Stimulated activated CD8-positive, alpha-beta memory T cell treated with anti-CD3 and anti-CD28 coated beads, Interleukin-2, amount 100 ng/mL, for 48 hours (primary cell): ENCODE measurements at places on chromosomes 12 and 14.

GRCh38 chr14:49461529-49462401, 124.4 kb downstream of the RPS29 start:
- DNase-seq, result peak; percentile 24

- DNase-seq, result no peak
These were observed 40.6 kb downstream of the SPRING1 start for GRCh38 chr12:116697305-116697704.

- DNase-seq, result no peak
These were observed 286.6 kb upstream of the RGS6 start for GRCh38 chr14:71645656-71646055.

- DNase-seq, result peak; percentile 69
These were observed 43.4 kb downstream of the RNF34 start for GRCh38 chr12:121443193-121443870.

DNA sequence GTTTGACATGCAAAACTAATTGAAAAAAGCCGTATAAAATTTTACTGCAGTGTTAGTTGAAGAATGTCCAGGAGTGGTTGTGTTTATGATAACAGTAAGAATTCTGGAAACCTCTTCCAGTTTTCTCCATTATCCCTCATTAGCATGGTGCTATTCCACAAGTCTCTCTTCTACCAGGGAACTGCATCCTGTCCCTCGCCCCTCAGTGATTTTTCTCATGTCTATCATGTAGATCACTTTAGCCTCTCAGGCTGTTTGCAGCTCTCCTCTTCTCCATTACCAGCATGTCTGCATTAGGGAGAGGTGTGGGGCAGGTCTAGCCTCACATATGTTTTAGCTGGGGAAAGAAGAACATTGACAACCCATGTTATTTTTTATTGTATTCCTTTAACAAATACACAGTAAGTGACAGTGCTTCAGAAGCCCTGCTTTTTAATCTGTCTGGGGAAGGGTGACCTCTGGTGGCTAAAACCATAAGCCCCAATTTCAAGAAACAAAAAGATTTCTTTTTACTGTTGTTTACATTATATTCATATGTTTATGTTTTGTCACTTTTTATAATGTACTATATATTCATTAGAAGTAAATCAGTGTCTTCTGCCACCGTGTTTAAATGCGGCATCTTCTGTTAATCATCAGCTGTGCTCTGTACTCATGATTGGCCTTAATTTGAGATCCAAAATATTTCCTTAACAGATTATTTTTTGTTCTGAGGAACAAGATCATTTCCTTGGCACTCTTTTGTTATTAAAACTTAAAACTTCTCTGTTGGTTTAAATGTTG, 70.7 kb downstream of the RASSF8 start:
- no peak for DNase-seq

- no peak for DNase-seq
These were observed 3.0 kb downstream of the SMIM10L1 start for GRCh38 chr12:11174022-11174421.

GRCh38 chr14:28831126-28831525, 64.5 kb downstream of the FOXG1 start:
- DNase-seq, result no peak

- no peak for DNase-seq
These were observed 15.2 kb upstream of the WNT5B start for GRCh38 chr12:1613860-1614259.

GRCh38 chr14:61153431-61153830, 127.7 kb downstream of the TMEM30B start:
- DNase-seq, result no peak

GRCh38 chr14:92501891-92502351, 11.7 kb upstream of the RIN3 start:
- DNase-seq, result no peak

DNA sequence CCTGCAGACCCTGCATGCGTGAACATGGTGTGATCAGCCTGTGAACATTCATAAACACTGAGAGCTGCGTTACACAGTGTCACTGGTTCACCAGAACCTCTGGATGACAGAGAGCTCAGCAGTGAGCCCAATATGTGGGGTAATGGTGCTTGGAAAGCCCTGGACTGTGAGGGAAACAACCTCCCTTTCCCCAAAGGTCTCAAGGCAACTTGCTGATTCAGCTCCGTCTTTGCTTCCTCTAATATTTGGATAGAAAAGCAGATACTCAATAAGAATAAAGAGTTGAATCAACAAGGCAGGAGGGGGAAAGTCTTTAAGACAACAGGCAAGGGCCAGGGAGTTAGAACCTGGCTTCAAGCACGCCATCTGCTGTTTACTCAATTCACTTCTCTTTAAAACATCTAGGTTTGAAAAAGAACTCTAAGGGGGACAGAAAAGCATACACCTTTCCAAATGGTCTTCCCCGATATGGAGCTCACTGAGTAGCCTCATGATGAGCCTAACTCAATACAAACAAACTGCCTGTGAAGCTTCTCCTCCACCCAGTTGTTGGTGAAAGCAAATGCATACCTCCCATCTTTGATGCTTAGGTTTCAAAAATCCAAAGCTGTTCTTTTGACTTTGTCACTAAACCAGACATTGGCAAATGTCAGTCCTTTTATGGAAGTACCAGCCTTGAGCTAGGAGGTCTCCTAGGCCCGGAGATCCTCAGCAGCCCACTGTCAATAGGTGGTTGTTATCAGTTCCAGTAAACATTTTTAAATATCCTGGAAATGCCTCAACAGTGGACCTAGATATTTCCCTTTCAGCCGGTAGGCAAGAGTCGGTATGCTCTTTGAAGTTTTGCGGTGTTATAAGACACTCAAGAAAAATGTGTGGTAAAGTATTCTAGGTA, 76.1 kb downstream of the SAMD4A start:
- no peak for DNase-seq

- no peak for DNase-seq
These were observed 889.3 kb downstream of the BCL11B start for GRCh38 chr14:98382662-98383061.

- no peak for DNase-seq
These were observed 367.6 kb downstream of the RPS29 start for GRCh38 chr14:49218436-49219092.

GRCh38 chr12:820336-820735, 68.0 kb downstream of the WNK1 start:
- DNase-seq, result no peak

- no peak for DNase-seq
These were observed 27.0 kb upstream of the EEA1 start for GRCh38 chr12:92955997-92956663.

DNA sequence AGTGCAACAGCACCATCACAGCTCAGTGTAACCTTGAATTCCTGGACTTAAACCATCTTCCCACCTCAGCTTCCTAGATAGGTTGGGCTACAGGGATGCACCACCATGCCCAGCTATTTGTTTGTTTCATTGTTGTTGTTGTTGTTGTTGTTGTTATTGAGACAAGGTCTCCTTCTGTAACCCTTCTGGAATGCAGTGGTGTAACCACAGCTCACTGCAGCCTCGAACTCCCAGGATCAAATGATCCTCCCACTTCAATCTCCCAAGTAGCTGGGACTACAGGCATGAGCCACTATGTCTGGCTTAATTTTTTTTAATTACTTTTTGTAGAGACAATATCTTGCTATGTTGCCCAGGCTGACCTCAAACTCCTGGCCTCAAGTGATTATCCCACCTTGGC, 1.2 kb upstream of the NEMP1 start:
- no peak for DNase-seq

DNA sequence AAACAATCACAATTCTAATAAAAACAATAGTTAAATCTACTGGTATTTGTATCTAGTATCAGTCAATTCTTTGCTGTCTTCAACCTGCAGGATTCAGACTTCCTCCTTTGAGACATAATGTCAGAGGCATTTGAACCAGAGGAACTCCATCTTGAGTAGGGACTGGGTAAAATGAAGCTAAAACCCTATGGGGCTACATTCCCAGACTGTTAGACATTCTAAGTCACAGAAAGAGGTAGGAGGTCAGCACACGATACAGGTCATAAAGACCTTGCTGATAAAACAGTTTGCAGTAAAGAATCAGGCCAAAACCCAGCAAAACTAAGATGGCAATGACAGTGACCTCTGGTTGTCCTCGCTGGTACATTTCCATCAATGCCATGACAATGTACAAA, 48.2 kb upstream of the MAP3K9 start:
- no peak for DNase-seq

GRCh38 chr14:49954171-49954631, 61.3 kb downstream of the ARF6 start:
- no peak for DNase-seq

DNA sequence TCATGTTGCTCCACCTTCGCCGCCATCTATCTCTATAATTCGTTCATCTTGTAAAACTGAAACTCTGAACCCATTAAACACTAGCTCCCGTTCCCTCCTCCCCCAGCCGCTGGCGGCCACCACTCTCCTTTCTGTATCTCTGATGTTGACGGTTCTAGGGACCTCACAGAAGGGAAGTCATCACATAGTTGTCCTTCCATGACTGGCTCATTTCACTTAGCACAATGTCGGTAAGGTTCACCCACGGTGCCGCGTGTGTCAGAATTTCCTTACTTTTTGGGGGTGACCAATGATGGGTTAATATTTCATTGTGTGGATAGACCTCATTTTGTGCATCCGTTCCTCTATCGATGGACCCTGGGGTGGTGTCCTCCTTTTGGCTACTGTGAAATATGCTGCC, 2.0 kb upstream of the CACNA2D4 start:
- DNase-seq, result no peak

GRCh38 chr12:108310489-108310888, 28.6 kb downstream of the CMKLR1 start:
- no peak for DNase-seq

GRCh38 chr12:4591180-4591687, 29.2 kb downstream of the DYRK4 start:
- no peak for DNase-seq

GRCh38 chr14:91606851-91607250, 96.7 kb upstream of the PPP4R3A start:
- no peak for DNase-seq

DNA sequence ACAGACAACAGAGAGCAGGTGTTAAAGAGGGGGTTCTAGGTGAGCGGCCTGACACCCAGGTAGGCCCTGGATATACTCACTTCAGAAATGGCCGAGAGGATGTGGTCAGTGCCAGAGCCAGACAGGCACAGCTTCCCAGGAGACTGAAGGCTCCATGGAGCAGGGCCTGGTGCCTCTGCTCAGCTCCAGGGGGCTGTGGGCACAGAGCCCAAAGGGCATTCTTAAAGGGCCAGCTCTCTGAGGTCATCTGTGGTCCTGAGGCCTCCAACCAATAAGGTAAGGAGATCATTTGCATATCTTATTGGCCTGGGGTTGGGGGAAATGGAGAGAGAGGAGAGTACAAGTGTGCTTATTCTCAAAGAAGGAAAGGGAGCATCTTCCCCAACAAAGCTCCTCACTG, 9.7 kb upstream of the PCK2 start:
- no peak for DNase-seq

DNA sequence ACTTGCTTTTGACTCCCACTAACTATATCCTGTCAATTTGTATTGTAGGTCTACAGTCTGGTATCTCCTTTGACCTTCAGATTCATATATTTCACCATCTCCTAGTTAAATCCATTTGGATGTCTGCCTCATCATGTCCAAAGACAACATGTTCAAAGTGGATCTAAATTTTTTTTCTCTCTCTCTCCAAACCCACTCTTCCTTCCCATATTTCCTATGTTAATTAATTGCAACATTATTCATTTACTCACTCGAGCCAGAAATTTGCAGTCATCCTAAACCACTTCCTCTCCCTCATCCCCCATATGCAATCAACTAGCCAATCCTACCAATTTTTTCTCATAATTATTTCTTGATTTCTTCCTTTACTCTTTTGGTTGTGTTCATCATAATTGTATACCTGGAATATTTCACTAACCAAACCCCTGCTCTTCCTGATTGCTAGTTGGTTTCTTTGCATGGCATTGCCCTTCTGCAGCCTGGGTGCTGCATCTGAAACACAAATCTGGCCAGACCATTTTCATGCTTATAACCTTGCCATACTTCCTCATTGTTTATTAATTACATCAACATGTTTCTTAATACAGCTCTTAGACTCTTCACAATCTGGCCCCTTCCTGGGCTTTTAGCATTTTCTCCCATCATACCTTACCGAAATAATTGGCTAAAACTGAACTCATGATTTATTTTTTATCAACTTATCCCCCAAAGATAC, 442.2 kb downstream of the ADAMTS20 start:
- DNase-seq, result no peak

- DNase-seq, result no peak
These were observed 10.3 kb upstream of the PCNX1 start for GRCh38 chr14:70896981-70897380.

DNA sequence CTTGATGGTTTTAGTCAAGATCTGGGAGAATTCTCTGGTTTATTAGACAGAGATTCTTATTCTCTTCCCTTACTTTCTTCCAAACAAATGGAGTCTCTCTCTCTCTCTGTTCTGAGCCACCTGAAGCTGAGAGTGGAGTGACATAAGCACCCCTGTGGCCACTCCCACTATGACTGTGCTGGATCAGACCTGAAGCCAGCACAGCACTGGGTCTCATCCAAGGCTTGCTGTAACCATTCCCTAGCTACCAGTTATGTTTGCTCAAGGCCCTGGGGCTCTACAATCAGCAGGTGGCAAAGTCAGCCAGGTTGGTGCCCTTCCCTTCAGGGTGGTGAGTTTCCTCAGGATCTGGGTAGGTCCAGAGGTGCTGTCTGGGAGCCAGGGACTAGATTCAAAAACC, 568.5 kb downstream of the AACS start:
- DNase-seq, result no peak

GRCh38 chr12:109624467-109624866, 50.9 kb downstream of the MVK start:
- DNase-seq, result no peak

DNA sequence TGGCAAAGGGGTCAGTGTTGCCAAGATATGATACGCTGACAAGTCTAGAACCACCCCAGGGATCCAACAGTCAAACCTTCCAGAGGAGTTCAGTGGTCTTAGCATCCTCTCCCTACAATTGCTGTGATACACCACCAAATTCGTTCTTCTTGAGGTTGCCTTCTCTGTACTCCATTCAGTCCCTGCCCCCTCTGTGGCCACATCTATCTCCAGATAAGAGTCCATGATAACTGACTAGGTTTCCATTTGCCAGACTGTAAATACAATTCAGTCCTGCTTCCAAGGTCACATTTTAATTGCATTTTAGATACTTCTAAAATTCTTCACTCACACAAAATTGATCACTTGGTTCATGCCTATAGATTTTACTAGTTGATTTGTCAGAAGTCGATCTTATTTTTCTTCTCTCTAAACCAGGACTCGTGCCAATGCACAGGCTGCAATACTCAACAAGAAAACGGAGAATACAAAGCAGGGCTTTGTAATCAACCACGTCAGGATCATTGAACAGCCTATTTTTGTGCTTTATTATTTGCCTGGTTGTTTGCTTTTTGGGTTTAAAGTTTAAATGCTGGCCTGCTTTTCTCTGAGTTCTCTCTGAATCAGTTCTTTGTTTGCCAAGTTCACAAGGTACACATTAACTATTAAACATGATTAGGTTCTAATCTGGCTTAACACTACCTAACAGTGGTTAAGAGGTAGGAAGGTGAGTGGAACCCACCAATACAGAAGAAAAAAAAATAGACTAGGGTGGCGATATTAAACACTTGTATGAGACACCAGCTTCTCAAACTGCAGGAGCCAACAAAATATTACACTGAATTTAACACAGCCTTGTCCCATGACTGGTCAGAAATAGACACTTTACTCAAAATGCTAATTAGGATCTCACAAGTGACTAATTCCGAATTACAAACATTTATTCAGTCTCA, 5.3 kb upstream of the TSPAN8 start:
- no peak for DNase-seq
